ENCODE measurements at places on chromosomes 6 and 20.

DNA sequence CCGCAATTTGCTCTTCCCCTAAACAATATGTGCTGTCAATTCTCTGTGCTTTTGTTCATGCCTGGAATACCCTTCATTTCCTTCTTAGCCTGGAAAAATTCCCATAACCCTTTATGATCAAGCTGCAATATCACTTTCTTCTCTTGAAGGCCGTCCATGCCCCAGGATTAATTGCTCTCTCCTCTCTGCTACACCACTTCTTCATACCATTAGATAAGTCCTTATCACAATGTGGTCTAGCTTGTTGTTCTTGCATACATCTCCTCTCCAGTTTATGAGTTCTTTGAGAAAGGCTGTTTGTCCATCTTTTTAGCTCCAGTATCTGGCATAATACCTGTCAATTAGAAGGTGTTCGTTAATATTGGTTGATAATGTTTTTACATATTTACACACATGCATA lies 111.2 kb upstream of the SAMD5 start:
- no peak for DNase-seq

DNA sequence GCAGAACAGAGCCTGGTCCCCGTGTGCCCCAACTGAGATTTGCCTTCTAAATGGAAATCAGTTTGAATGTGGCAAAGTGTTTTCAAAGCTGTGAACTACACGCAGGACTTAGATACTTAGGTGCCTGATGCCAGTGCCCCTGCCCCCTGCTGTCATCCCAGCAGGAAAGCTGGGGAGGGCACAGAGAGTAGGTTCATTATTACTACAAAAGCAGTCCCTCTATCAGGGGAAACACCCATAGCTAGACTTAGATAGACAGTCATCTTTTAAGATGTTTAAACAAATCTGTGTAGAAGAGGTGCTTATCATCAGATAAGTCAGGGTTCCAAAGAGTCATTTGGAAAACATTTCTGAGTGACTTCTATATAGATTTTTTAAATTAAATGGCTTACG lies 155.0 kb upstream of the SNX9 start:
- no peak for DNase-seq

- DNase-seq, result no peak
These were observed 305.5 kb downstream of the FOXC1 start for GRCh38 chr6:1915226-1915625.

DNA sequence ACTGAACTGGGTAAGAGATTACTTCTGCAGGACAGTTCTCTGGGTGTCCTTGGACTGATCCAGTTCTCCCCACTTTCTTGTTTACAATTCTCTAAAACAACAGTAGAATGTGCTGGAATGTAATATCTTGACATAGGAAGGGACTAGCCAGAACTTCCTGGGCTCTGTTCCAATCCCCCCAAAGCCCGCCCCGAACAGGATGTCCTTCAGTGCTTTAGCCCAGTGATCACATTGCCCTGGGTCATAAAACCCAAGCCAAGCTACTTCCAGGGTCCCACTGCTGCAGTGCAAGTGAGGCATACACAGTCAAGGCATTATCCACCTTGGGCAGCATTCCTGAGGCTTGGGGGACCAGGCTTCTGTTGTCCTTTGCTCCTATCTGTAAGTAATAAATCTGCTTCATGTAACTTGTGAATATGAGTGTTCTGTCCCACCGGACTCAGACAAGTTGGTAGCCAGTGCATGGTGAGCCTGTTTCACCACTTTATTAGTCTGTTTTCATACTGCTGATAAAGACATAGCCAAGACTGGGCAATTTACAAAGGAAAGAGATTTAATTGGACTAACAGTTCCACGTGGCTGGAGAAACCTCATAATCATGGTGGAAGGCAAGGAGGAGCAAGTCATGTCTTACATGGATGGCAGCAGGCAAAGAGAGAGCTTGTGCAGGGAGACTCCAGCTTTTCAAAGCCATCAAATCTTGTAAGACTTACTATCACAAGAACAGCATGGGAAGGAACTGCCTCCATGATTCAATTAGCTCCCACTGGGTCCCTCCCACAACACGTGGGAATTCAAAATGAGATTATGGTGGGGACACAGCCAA lies 23.5 kb downstream of the FITM2 start:
- DNase-seq, result no peak

- no peak for DNase-seq
These were observed 35.8 kb downstream of the PHIP start for GRCh38 chr6:79042088-79042798.

GRCh38 chr6:15615802-15616201 lies 47.0 kb downstream of the DTNBP1 start:
- DNase-seq, result no peak

DNA sequence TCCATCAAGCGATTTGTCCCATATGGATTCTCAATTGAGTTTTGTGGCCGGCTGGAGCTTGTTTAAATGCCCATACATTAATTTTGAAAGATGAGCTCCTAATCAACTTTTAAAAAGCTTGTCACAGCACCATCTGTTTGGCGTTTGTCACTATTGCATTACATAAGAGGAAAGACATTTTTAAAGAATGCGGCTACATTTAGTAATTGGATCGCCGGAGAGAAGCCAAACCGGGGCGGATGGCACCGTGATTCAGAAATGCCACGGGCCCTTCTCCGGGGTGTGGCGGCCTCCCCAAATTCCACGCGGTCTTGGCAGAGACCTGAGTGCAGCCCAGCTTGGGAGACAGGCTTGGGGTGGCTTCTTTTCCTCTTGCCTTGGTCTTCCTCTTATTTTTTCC lies 67.7 kb upstream of the ZNFX1 start:
- no peak for DNase-seq

GRCh38 chr20:39270837-39271604 lies 308.9 kb downstream of the DHX35 start:
- DNase-seq, result no peak

DNA sequence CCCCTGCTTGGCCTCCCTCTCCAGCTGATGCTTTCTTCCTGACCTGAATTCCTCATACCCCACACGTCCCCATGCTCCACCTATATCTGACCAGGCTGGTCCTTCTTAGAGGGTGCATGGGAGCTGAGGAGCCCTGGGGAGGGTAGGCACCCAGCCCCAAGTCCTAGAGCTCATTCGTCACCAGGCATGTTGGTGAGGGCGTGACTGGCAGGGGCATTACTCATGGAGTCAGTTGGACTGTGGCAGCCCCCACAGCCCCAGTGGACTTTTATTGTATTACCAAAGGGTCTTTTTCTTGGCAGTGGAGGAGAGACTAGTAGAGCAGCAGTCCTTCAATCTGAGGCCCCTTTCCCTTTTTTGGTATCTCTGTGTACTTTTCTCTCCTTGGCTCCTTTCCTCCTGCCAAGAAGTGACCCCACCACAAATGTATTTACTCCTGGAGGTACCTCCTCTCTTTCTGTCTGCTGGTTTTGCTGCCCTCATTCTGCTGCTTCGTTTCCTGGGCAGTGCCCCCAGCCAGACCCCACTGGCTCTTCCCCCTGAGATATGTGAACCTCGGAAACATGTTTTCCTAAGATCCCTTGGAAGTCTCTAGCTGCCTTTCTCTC lies 10.4 kb upstream of the SGK2 start:
- DNase-seq, result no peak

DNA sequence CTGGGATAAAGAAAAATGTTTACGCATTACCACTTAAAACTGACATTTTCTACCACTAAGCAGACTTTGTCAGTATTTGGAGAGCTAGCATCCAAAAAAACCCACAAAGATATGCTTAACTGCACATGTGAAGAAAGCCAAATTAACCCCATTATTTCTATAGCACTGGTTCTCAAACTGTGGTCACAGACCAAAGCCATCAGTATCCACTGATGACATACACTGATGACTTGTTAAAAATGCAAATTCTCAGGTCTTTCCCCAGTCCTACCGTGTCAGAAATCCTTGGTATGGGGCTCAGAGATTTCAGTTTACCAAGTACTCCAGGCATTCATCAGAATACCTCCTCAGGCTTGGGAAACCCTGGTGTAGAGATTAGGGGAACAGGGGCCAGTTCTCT lies 230.2 kb downstream of the PTPRK start:
- DNase-seq, result no peak

DNA sequence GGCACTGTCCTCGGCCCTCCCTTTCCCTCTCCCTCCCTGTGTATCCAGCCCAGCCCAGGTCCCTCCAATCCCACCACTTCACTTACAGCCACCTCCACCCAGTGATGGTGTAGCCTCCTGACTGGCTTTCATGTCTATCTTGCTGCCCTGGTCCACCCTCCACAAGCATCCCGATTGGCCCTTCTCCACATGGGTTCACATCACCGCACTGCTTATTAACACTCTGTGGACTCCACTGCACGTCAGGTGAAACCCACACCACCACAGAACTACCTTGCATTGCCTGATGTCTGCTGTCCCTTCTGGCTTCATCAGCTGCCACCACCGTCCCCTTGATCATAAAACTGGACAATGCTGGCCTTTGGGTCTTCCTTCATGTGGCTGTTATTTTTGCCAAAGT lies 220.4 kb upstream of the ARID1B start:
- no peak for DNase-seq

DNA sequence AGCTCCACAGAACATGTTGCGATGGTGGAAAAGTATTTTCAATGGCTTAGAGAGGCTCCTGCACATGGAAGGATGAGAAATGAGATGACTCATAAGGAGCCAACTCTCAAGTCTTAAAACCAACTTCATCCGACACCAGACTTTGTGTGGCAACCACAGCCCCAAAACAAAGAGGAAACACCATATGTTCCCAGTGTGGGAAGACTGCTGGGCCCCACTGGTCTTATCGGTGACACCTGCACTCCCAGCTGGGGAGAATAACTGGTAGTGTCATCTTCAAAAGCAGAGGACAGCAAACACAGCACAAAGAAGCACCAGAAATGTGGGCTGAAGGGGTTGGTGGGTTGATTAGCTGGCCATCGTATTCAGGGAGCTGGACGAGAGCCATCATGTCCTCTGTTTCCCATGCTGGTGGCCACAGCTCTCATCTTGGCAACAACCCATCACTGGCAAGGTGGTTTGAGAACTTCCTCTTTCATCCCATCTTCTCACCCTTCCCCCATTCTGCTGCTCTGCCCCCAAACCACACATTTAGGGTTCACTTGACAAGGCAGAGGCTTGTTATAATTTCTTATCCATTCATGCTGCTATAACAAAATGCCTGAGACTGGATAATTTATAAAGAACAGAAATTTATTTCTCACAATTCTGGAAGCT lies 46.0 kb upstream of the TASP1 start:
- no peak for DNase-seq
